ENCODE measurements at places on chromosomes 3 and 15. TPM values are rescaled to one million over a fixed set of nuclear protein-coding genes. Genes with fewer than 3 reads are reported as not detected.

GRCh38 chr3:66633402-66634381 is 132.9 kb upstream of the LRIG1 start:
- no peak for DNase-seq

DNA sequence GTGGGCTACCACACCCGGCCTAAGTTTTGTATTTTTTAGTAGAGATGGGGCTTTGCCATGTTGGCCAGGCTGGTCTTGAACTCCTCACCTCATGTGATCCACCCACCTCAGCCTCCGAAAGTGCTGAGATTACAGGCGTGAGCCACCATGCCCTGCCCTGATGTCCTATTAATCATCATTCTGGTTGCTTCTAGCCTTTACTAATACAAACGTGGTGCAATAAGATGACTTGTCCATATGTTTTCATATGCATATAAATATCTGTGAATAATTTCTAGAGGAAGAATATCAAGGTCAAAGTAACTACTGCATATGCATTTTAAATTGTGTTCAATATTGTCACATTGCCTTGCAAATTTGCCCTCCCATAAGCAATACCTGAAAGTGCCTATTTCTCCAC is 25.5 kb upstream of the PDHB start:
- no peak for DNase-seq

GRCh38 chr3:177569193-177569592 is 371.9 kb upstream of the TBL1XR1 start:
- DNase-seq: no peak

- no peak for DNase-seq
Measured at GRCh38 chr3:79230266-79230665, 537.5 kb downstream of the ROBO1 start.

DNA sequence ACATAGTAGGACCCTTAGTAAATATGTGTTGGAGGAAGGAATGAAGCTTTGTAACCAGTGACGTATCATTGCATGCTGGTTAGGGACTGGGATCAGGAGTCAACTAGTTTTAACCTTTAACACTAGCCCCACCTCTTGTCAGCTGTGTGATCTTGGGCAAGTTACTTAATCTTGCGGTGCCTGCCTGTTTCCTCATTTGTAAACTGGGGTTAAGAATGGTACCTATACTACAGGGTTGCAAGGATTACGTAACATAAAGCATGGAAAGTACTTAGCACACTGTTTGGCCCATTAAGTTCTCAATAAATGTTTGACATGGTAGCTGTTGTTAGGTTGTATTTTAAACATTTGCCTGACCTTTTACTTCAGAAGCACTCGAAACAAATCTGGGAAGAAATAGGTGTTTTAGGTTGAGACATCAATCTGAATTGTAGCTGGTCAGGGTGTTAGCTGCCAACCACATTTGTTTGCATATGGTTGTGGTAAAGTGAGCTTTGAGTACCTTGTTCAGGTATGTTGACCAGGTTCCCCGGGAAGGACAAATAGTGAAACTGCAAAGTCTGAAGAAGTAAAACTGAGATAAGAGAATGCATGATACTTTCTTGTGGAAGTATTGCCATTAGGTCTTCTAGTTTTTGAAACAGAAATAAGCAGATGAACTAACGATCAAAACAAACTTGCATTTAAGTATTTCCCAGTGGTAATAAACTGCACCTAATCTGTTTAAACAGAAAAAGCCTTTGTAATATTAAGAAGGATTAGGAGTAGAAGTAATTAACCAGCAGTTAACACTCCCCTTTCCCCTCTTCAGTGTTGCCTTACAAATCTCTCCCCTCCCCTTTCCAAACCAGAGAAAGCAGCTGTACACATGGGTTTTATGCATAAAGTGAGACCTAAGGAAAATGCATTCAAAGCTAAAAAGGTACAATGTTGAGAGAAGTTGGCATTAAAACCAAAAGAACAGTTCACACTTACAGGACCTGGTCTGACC is 25.8 kb upstream of the SCAANT1 start:
- no peak for DNase-seq

The HESX1 gene
- not detected for total RNA-seq

The ROPN1 gene
- total RNA-seq: not detected

The KY gene
- 13.7 TPM for total RNA-seq

The DOCK3 gene
- total RNA-seq: 3.6 TPM
